ENCODE measurements at places on chromosomes 2 and 18.

DNA sequence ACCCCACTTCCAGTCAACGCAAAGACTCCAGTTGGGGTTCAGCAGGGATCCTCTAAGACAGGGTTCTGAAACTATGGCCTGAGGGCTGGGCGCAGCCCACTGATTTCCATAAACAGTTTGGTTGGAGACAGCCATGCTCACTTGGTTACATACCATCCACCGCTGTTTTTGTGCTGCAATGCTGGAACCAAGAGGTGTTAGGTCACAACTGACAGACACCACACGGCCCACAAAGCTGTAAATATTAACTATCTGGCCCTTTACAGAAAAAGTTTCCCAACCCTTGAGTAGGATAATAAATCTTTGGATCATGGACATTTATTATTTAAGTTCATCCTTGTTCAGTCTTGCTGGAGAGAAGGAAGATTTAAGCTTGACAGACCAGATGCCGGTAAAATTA is 8.4 kb upstream of the CD226 start:
- DNase-seq = peak; percentile 42

GRCh38 chr2:37489536-37489935 is 145.1 kb downstream of the QPCT start:
- DNase-seq = no peak

GRCh38 chr18:60506682-60507081 is 134.1 kb upstream of the MC4R start:
- DNase-seq = no peak

GRCh38 chr2:74100254-74101216 is 47.2 kb downstream of the BOLA3 start:
- DNase-seq = no peak

GRCh38 chr2:134429886-134430285 is 176.0 kb downstream of the MGAT5 start:
- DNase-seq = no peak

DNA sequence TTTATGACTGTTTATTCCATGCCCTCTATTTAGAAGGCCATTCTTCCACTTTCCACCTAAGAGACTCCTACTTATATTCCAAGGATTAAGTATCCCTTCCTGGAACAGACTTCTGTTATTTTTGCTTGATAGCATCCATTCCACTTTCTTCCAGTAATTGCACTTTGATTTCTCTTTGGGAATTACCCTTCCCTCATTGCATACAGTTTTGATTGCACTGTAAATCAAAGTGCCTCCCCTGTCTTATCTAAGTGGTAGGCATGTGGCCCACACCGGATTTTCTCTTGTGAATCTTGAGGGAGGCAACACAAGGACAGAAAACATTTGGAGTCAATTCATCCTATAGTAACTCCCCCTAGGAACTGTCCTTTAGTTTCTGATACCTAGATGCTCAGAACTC is 120.4 kb downstream of the PDE11A start:
- no peak for DNase-seq

DNA sequence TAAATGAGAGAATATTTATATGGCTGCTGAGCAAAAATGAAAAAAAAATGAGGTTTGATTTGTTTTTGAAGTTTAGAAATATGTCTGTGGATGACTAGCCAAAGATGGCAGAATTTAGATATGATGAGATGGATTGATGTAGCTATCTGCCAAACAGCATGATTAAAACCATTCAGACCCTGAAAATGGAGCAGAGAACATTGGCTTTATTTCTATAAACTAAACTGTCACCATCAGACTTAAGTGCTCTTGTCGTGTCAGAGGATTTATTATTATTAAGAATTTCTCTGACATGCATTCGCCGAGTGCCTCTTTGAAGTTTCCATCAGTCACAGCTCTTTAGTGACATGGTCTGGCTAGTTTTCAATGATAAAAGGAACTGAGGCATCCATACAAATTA is 151.7 kb downstream of the LRRTM4 start:
- no peak for DNase-seq

DNA sequence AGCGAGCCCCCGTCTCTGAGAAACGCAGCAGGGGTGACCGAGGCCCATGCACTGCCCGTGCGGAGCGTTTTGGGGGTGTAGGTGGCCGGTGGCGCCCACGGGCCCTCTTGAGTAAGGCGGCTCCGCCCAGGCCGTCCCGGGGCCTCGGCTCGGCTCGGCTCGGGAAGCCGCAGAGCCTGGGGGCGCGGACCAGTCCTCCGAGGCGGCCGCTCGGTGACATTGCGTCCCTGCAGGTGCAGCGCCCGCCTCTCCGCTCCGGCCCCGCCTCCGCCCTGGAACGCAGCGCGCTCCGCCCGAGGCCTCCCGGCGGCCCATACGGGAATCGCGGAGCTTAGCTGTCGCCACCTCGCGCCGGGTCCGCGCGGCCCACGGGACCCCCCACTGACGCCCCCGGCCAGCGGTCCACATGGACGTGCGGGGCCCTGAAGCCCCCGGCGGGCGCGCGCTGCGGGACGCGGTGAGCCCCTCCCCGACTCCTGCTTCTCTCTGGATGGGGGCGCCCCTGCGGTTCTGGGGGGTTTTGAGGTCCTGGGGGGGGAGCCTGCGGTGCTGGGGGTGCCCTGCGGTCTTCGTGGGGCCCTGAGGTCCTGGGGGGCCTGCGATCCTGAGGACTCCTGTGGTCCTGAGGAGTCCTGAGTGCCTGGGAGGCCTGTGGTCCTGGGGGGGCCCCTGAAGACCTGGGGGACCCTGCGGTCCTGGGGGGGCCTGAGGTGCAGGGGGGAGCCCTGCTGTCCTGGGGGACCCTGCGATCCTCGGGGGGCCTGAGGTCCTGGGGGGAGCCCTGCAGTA is at the start of gene HSBP1L1:
TSS of gene HSBP1L1 (plus strand) at position 314 of the 789 bp plus-strand sequence. CDS start at position 407, 93 bp downstream.
- peak; percentile 68 for DNase-seq

- no peak for DNase-seq
Measured at GRCh38 chr2:9199716-9200632, 6.6 kb upstream of the ASAP2 start.

DNA sequence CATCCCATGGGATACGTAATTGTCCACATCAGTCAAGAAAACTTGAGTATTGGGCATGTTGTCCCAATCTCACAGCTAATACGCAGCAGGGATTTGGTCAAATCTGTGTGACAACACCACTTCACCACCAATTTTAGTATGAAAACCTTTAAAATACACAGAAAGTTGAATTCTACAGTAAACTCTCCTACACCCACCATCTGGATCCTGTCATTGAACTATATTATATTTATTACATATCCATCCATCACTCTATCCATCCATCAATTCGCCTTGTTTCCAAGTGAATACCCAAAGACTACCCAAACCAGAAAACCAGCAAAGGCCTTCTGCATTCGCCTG is 846 bp upstream of the FKBP7 start:
- DNase-seq = no peak

- DNase-seq = no peak
Measured at GRCh38 chr2:184646593-184646992, 48.3 kb downstream of the ZNF804A start.

- DNase-seq = no peak
Measured at GRCh38 chr18:23314672-23315071, 138.4 kb upstream of the RIOK3 start.

All from activated CD4-positive, alpha-beta memory T cell treated with anti-CD3 and anti-CD28 coated beads, Interleukin-2, amount 10 ng/mL, durations not matched to agents 7 days and 5 days (primary cell).